ENCODE measurements at places on chromosomes 1 and 21.

DNA sequence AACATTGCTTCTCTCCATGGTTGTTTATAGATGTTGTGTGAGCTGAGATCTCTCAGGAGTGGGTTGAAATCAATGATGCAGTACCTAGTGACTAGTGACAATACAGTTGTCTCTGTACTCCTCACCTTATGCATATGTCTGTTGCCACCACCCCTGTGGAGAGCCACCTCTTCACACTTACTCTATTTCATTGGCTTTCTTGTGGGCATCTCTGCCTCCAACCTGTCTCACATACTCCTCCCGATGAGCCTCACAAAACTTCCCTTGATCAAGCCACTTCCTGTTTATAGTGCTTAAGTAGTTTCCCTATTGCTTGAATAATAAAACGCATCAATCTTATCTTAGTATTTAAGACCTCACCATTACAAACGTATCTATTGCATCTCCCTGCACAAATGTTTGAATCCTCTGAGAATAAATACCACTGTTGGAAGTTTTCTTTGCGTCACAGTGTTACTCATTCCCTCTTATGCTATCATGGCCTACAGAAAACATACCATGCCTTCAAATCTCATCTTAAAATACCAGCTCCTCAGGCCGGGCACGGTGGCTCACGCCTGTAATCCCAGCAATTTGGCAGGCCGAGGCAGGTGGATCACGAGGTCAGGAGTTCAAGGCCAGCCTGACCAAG lies 54.7 kb upstream of the GREM2 start:
- peak; percentile 44 for DNase-seq

- no peak for DNase-seq
Observed at GRCh38 chr1:219478811-219479210, 134.1 kb downstream of the ZC3H11B start.

GRCh38 chr1:156217871-156218270 lies 5.1 kb downstream of the PMF1 start:
- peak; percentile 90 for DNase-seq

DNA sequence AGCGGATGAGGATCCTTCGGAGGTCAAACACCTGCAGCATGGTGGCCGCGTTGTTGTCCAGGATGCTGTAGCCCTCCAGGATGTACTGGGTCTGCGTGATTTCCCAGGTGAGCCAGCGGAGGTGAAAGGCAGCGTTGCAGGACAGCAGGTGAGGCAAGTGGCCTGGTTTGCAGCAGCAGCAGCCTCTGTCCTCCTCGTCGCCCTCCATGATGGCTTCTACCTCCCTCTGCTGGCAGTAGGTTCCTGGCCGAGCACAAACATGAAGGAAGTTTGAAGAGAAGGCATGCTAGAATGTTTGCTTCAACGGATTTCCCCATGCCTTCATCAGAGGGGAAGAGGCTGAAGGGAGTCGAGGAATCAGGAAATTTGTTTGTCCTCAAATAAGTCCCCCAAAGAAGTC lies 74.7 kb downstream of the NTPCR start:
- no peak for DNase-seq

- DNase-seq = no peak
Observed at GRCh38 chr1:919271-919872, 4.4 kb upstream of the SAMD11 start.

GRCh38 chr1:243726806-243727502 lies 123.1 kb downstream of the AKT3 start:
- no peak for DNase-seq

GRCh38 chr1:169044971-169045370 lies 61.5 kb upstream of the ATP1B1 start:
- DNase-seq = no peak

- peak; percentile 49 for DNase-seq
Observed at GRCh38 chr1:233304489-233305102, 9.1 kb upstream of the PCNX2 start.

DNA sequence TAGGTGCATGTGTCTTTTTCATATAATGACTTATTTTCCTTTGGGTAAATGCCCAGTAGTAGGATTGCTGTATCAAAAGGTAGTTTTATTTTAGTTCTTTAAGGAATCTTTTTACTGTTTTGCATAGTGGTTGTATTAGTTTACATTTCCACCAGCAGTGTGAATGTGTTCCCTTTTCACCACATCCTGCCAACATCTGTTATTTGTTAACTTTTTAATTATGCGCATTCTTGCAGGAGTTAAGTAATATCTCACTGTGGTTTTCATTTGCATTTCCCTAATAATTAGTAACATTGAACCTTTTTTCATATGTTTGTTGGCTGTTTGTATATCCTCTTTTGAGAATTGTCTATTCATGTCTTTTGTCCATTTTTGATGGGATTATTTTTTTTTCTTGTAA lies 1761.9 kb downstream of the PLA2G4A start:
- no peak for DNase-seq

GRCh38 chr1:116382857-116383483 lies 9.9 kb downstream of the ATP1A1 start:
- DNase-seq = no peak

DNA sequence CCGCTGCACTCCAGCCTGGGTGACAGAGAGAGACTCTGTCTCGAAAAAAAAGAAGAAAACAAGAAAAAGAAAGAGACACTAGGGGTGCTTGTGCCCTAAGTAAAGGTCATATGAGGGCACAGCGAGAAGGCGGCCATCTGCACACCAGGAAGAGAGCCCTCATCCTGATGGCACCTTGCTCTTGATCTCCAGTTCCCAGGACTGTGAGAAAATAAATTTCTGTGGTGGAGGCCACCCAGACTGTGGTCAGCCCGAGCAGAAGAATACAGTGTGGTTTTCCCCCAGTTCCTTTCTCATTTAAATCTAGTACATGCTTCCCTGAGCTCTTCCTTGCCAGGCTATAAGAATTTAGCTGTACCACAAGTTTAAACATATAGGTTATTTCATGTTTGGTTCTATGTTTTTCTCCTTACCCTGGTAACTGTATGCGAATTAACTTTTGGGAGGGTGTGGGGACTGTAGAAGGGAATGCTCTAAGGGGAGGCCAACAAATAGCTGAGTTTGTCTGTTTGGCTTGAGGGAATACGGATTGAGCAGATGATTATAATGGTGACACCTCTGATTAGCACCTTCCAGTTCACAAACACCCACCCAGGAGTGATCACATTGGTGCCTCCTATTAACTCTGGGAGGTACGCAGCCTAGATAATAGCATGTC lies 119.6 kb upstream of the ERRFI1 start:
- DNase-seq = no peak

GRCh38 chr1:91682882-91683597 lies 182.4 kb downstream of the CDC7 start:
- DNase-seq = no peak

- DNase-seq = no peak
Observed at GRCh38 chr1:151711951-151712350, 4.7 kb downstream of the CELF3 start.

DNA sequence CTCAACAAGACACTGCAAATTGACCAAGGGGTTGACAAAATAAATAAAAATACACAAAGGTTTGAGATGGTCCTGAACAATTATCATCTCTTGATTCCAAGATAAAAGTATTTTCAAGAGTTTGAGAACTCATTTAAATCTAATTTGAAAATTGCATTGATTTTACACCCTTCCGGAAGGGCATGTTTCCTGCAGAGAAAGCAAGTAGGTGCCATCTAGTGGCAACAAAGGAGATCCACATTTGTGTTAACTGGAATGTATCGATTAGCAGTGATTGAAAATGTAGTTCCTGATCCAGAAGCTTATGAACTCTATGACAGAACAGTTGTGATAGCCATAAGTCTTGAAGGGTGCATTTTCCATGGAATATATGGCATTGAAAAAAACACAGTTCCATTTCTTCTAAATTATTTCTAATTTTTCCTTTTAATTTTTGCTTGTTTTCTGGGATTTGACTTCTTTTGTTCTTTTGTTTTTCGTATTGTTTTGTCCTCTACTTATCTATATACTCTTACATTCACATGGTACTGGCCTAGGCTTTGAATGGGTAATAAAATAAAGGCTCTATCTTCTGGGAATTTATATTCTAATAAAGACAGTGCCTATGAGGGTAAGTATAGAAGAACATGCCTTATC lies 143.7 kb downstream of the DNM3 start:
- DNase-seq = peak; percentile 59

DNA sequence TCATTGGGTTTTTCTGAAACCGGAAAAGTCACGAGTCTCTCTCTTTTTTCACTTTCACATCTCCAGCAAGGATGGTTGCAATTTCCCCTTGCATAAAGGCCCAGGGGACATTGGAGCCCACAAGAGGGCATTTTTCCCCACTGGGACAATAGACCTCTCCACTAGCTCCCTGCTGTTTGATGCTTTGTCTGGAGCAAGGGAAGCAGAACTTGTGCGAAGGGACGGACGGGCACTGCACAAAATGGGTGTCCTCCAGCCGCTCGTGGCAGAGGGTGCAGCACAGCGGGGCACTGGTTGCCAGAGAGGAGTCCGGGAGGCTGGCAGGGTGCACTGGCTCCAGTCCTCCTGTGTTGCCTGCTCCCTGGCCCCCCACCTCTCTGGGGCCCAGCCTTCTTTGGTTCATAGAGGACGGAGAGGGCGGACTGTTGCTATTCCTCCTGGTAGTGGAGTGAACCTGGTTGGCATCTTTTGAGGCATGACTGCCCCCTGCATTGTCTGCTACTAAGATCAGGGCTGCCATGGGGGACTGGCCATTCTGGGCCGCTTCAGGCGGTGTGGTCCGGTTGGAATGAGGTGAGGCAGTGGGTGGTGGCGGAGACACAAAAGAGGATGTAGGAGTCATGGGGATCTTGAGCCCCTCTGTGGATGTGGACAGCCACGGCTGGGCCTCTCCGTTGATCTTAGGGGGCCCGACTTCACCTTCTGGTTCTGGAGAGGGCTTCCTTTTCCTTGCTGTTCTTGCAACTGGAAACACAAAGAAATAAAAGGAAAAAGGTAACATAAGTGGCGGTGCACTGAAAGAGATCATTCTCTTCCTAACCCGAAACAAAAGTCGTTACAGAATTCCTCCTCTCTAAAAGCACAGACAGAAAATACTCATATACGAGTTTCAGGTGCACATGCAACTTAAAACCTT lies 2.6 kb downstream of the IRF2BP2 start:
- DNase-seq = no peak

DNA sequence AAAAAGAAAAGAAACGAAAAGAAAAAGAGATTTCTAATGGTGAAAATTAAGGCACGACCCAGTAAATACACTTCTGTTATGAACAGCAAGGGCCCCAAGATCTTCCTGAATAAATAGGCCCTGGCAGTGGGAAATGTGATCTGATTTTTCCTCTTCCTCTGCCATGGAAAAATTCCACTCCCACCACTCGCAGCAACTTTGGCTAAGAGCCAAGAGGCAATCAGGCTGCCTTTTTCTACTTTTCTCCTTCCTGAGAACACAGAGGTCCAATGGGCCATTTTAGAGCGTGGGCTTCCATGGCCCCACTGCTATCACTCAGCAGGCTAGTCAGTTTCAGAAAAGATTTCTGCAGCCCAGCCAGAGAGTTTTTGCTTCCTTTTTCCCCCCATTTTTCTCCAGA lies 33.7 kb upstream of the AK4 start:
- DNase-seq = no peak

DNA sequence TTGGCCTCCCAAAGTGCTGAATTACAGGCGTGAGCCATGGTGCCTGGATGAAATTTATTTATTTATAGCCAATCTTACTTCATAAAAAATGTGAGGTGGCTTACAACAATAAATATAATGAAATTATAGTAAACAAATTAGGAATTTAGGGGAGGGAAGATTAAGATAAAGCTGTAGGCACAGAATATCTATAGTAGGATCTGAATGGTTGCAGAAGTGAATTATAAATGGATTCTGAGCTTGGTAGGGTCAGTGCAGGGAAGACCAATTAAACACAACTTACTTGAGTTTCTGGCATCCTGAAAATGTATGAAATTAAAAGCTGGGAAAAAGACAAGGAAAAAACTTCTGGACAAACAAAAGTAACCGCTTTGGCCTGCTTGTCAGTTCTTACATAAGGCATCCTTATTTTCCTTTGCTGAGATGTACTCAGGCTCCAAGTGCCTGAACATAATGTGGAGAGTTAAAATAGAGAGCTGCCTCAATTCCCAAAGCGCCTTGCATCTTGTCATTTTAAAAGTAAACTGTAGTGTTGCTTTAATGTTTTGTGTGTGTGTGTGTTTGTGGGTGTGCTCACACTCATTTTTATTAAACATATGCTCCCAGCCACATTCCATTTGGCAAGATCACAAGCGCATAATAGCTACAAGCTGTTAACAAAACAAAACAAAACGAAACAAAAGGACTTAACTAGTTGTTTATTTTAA lies 247.3 kb downstream of the S1PR1 start:
- DNase-seq = no peak

DNA sequence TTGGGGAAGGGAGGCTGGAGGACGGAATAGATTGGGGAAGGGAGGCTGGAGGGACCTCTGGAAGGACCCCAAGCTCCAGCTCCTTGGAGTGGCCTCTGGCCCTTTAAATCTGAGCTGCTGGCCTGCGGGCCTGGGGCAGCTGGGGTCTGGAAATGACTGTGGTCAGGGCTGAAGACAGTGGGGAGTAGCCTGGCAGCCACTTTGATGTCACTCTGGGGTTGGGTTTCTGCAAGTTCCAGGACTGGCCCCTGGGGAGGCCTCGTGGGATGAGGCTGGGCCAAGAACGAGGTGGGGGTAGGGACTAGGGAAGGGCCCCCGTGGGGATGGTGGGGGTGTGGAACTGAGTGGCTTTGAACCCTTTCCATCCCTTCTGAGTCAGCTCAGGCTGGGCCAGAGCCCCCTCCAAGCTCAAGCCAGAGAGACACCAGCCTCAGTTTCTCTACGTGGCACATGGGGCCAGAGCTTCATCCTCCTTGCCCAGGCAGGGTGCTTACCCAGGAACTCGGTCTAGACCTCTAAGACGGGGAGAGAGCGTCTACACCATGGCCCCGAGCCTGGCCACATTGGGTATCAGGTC lies 59.7 kb downstream of the ALPL start:
- no peak for DNase-seq

- DNase-seq = no peak
Observed at GRCh38 chr21:38965241-38965640, 159.5 kb downstream of the ETS2 start.

GRCh38 chr21:35850029-35850428 lies 210.3 kb downstream of the SETD4 start:
- DNase-seq = no peak

DNA sequence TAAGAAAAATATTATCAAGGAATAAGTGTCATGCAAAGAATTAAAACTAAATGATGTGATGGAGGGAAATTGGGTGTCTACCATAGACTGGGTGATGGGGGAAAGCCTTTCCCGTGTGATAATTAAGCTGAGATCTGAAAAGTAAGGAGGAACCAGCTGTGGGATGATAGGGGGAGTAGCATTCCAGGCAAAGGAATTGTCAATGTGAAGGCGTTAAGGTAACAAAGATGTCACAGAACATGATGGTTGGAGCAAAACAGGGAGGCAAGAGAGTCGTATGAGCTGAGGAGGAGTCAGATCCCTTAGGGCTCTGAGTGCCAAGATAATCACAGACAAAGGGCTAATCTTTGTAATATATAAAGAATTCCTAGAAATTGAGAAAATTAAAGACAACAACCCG lies 170.1 kb downstream of the CDC7 start:
- no peak for DNase-seq

- peak; percentile 36 for DNase-seq
Observed at GRCh38 chr1:53765657-53766056, 26.7 kb upstream of the GLIS1 start.

Data from CD4-positive, alpha-beta T cell treated with Interleukin-2 at 100 ng/mL for 4 hours (primary cell).